Osteocyte (in vitro differentiated cells): ENCODE measurements at places on chromosomes 16 and 17. TPM values are rescaled to one million over a fixed set of nuclear protein-coding genes. Genes with fewer than 3 reads are reported as not detected.

- DNase-seq: no peak
Observed at GRCh38 chr17:29914819-29915537, 15.1 kb downstream of the SSH2 start.

- DNase-seq: no peak
Observed at GRCh38 chr16:14042706-14043105, 28.4 kb upstream of the MRTFB start.

DNA sequence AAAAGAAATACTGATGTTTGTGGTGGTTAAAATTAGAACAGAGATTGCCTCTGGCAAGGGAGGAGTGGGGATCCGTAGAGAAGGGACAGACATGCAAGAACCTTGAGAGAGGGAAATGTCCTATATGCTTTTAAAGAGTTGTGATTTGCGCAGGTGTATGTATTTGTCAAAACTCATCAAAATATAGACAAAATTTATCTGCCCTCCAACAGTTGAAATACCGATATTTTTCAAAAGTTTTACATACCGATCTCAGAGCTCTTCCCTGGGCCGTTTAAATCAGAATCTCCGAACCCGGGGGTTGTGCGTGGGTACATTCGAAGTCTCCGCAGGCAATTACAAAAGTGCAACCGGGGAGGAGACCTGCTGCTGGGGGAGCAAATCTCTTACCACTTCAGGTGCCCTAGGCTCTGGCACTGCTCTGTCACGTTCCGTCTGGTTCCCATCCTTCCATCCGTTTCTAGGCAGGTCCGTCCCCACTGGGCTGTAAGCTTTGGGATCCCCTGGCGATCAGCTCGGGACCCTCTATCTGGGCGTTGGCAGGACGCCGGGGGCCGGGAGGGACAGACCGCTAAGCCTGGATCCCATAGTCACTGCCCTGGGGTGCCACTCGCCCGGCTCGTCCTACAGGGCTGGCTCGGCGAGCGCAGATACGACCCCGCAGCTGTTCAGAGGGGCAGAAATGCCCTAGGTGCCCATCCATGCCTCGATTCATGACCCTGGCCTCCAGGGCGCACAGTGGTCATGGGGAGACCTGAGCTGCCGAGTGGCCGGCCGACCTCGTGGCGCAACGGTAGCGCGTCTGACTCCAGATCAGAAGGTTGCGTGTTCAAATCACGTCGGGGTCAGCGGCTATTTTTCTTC is 4.2 kb downstream of the BORCS6 start:
- DNase-seq: peak; percentile 94

GRCh38 chr16:80260906-80261311 is 279.9 kb upstream of the DYNLRB2 start:
- DNase-seq: no peak

Gene HBA2
- total RNA-seq: not detected in 2 replicates
